Stimulated activated CD4-positive, alpha-beta T cell treated with anti-CD3 and anti-CD28 coated beads, Interleukin-2, amount 100 ng/mL, for 48 hours (primary cell): ENCODE measurements at places on chromosomes 3 and 15.

GRCh38 chr3:160885791-160886286 lies 129.8 kb downstream of the PPM1L start:
- no peak for DNase-seq

DNA sequence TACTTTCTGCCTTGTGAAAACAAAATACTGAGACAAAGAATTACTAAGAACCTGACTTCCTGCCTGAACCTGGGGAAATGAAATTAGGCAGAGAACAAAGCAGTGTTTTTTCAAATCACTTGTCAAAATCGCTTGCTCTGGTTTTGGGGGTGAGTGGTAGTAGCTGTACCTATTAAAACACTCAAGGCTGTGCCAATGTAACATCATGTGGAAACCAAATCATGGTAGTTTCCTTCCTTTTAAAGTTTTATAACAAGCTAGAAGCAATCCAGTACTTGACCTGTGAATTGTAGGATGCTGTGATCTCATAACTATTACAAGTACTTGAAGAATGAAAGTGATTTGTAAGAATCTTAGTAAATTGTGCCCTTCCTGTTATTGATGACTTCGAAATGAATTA lies 6.7 kb downstream of the CMTM8 start:
- DNase-seq: no peak

GRCh38 chr15:76566276-76566675 lies 229.7 kb downstream of the ISL2 start:
- no peak for DNase-seq

DNA sequence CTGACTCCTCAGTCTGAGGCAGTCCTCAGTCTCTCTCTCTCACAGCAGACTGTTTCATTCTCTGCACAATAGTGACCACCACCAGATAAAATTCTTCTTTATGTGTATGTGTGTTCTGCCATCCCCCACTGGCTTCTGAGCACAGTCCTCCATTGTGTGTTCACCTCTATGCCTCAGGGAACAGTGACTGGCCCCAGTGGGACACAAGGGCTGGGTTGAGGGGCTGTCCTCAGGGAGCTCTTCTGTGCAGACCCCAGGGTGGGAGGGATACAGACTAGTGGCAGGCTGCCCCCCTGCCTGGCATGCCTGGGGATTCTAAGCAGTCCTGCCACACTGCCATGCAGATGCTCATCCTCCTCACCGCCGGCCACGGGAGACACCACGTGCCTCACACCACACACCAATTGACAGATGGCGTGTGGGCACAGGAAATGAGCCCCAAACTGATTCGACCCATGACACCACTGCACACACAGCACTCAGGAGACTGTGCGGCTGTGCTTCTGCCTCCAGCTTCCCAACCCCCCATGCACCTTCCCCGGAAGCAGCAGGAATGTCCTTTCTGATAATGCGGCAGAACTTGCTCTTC lies 237.6 kb upstream of the CHRNA7 start:
- no peak for DNase-seq

DNA sequence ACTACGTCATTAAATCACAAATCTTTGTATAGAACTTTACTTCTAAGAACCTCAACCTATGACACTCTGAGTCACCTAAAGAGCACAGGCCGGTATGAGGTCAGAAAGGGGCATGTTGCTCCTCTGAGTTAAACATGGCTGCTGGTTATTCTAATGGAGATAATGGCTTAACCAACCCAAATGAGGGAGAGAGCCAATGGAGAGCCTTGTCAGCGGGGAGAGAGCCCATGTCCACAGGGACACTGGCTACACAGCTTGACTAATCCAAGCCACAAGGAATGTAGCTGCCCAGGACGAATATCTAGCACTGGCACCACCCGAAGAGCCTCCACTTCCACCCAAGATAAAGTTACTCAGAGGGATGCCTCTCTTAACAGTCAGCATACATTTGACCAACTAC lies 77.0 kb upstream of the STAC start:
- no peak for DNase-seq

DNA sequence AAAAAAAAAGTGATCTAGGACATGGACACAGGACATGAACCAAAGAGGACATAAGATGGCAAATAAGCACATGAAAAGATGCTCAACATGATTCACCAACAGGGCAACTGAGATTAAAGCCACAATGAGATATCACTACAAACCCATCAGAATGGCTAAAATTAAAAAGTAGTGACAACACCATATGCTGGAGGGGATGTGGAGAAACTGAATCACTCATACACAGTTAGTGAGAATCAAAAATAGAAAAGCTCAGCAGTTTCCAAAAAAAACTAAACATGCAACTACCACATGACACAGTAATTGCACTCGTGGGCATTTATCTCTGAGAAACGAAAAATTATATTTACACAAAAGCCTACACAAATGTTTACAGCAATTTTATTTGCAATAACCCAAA lies 27.9 kb upstream of the ACKR4 start:
- no peak for DNase-seq

DNA sequence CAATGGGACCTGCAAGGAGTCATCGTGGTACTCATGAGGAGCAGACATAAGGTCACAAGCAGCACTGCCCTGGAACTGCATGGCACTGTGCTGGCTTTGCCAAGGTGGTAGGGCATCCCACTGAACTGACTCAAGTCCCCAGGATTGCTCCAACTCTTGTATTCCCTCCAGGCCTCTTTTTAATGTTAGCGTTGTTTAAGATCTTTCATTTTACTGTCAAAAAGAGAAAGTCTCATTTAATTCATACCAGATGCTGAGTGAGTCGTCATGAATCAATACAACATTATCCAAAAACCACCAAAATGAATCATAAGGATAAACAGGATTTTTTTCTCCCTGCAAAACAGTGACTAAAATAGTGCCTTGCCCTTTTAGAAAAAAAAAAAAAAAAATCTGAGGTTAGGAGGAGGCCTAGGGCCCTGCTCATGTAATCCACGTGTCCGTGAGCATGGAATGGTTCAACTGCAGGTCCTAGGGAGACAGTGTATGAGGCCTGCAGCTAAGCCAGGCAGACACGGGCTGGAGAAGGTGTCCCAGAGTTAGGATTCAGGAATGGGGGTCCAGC lies 36.7 kb upstream of the BLM start:
- no peak for DNase-seq

DNA sequence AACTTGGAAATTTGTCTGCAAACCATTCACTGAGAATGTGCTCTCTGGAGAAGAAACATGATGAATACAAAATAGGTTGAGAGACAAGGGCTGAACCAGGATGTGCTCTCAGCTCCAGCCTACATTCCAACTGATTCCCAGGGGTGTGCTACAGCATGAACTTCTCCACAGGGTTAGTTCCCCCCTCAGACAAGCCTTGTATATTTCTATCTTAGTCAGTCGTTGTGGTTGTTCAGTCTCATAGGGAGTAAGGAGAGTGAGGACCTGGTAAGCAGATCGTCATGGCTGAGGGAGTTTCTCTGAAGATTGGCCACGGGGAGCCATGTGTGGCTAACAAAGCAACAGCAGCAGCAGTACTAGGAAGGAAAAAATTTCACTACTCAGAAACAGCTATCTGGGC lies 919.7 kb upstream of the CADM2 start:
- DNase-seq: no peak

- DNase-seq: no peak
Observed at GRCh38 chr3:138135146-138135832, 3.1 kb upstream of the A4GNT start.

DNA sequence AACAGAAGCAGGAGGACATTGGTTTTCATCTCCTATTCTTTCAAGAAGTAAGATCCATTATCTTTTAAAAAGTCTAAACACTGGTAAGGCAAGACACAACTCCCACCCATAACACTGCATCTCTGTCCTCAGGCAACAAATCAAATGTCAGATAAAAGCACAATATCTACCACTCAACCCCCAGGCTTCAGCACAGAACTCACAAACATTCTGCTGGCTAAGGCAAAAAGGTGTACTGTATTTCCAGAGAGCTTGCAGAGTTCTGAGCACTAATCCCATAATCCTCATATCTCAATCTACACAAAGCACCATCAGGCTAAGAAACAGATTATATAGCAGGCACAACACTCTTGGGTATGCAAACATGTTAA lies 20.9 kb downstream of the RAF1 start:
- no peak for DNase-seq

GRCh38 chr3:196624907-196625306 lies 14.6 kb upstream of the NRROS start:
- no peak for DNase-seq

GRCh38 chr3:116281313-116282143 lies 163.8 kb downstream of the LSAMP start:
- no peak for DNase-seq

DNA sequence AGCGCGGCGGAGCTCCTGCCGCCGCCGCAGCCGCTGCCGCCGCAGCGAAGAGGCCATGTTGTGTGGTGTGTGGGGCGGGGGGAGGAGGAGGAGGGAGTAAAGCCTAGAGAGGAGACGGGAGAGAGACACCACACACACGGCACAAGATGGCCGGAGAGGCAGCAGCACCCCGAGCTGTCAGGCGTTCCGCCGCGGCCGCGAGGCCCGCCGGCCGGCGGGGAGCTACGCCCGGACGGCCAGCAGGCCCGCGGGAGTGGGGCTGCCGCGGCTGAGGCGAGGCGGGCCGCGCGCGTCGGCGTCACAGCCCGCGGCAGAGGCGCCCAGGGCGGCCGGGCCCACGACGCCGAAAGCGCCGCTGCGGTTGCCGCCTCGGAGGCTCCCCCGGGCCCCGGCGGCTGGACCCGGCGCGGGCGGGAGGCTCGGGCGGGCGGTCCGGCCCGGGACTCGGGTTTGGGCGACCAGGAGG lies 17.4 kb upstream of the CHD2 start:
- no peak for DNase-seq

DNA sequence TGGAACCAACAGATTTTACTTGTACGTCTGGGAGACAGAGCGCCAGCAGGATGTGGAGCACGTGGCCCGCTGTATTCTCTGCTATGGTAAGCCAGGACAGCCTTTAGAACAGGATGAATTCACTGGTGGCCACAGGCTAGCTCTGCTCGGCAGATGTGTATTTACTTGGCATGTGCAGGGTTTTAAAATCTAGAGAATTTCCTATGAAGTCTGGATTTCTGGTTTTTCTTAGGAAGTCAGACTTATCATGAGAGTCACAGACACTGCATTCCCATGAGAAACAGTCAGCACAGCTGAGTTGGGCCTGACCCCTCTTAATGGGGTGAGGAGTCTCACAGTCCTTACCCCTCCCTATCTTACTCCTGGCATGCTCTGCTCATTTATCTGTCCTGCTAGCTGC lies 84.6 kb upstream of the COL6A5 start:
- no peak for DNase-seq

DNA sequence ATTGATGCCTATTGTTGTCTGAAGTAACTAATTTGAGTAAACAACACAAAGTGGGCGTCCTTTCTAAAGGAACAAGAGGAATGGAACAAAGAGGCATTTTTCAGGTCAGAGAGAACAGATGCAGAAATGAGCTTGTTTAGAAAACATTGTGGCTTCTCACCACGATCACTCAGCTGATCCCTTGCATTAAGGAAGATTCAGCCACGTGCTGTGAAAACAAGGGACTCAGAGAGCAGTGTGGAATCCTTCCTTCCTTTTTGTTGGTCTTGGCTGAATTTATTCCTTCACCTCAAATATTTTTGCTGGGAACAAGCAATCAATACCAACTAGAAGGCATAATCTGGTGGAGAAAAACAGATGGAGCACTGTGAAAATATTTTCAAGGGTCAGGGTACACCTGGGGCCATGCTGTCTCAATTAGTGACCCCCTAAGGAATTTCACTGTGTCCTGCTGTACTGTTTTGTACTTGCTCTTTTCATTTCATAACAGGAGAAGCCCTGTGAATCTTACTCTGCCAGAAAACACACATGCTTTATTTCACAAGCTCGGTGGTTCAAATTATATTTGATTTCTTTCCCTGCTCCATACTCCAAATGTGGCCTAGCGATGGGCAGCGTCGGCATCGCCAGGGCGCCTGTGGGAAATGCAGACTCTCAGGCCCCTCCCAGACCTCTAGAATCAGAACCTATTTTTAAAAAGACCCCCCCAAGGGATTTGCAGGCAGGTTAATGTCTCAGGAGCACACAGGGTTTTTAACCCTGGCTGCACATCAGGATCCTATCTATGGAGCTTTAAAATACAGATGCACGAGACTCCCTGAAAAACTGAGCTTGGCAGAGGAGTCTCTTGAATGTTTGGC lies 11.6 kb upstream of the SLC6A20 start:
- DNase-seq: no peak

- DNase-seq: no peak
Observed at GRCh38 chr15:78301828-78302227, 2.4 kb upstream of the SKIC8 start.
